ENCODE measurements at places on chromosomes 1 and 21. TPM values are rescaled to one million over a fixed set of nuclear protein-coding genes. Genes with fewer than 3 reads are reported as not detected.

GRCh38 chr21:14057313-14057712 is 153.4 kb downstream of the LIPI start:
- DNase-seq, result no peak

SELP gene
- 0.84 TPM for polyA plus RNA-seq

GRCh38 chr1:151618470-151618869 is 6.6 kb downstream of the SNX27 start:
- DNase-seq, result no peak

- DNase-seq, result no peak
These were observed 152.8 kb downstream of the C1orf21 start for GRCh38 chr1:184539580-184539979.

DNA sequence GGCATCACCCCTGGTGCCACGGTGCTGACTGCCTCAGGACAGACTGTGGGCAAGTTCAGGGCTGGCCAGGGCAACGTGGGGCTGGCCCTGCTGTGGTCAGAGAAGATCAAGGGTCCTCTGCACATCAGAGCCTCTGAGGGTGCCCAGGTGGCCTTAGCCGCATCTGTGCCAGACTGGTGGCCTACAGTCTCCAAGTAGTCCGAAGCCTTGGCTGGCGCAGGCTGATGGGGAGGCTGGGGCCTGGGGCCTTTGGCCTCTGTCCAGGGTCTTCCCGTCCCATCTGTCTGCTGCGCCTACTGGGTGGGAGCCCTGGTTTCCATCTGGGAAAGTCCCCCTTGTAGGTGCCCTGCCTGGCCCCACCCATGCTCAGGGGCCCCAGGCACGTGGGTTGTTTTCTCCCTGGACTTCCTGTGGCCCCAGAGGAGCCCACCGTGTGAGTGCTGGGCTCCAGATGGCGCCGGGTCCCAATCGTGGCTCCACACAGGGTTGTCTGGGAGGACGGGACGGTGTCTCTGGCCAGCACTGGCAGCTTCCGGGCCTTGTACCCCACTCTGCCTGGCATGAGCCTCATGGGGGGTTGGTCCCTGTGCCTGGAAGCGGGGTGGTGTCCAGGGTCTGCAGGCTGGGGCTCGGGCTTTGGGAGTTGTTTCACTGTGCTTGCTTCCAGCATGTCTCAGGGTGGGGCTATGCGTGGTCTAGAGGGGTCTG is 9.9 kb downstream of the IBA57 start:
- DNase-seq, result no peak

DNA sequence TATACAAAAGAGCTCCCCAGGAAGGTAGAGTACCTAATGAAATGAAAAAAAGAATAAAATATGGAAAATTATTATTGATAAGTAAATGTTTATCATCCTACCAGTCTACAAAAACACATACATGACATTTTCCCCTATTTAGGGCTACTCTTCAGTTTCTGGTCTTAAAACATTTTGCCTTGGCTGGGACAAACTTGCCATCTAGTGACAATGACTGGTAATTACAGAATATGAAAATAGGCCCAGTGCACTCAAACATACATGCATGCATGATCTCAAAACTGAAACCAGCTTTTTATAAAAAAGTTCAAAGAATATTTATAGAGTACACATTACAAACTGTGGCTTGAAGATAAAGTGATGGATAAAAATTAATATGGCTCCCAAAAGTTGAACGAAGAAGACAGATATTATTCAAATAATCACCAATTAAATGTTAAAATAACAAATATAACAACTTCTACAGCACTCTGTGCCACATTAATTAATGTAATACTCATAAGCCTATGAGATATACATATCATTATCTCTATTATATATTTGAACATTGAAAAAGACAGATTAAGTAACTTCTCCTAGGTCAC is 10.5 kb upstream of the RNPC3 start:
- DNase-seq, result peak; percentile 47

DNA sequence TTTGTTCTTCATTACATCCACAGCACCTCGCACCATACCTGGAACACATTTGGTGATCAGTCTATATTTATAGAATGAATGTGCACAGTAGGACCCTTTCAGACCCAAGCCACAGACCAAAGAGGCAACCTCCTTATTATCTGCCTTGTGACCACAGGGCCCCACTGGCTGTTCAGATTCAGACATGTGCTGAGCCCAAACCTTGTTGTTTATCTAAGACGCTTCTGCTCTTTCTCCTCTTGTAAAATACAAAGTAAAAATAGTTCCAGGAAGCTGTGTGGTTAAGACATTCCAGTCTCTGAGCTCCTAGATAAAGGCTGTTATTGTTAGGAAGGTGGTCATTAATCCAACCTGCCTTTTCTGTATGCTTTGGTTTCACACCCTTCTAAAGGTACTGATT is 3.6 kb upstream of the SCMH1 start:
- DNase-seq, result no peak

DNA sequence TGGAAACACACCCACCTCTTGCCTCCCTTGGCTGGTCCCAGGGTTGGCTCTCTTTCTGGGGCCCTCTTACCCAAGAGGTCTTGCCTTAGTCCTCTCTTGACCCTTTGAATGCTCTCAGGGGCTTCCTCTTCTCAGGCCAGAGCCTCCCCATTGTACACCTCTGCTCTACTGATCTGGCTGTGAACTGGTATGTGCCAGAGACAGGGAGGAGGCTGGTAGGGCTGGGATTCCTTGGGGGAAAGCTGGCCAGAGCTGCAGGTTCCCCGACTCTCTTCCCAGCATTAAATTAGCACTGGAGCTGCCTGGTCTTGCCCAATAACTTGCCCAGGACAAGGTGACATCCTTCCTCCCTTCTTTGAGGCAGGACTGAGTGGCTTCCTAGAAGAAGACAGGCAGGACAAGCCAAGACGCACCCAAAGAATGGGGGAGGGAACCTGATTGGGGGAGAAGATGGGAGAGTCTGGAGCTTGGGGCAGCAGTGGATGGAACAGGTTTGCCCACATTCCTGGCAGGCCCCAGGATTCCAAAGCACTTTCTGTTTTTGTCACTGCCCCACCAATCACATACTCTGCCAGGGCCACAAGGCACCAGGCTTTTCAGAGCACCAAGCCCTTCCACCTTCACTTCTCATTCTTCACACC is 37.2 kb upstream of the CITED4 start:
- no peak for DNase-seq
